ENCODE measurements at places on chromosomes 16 and 17.

DNA sequence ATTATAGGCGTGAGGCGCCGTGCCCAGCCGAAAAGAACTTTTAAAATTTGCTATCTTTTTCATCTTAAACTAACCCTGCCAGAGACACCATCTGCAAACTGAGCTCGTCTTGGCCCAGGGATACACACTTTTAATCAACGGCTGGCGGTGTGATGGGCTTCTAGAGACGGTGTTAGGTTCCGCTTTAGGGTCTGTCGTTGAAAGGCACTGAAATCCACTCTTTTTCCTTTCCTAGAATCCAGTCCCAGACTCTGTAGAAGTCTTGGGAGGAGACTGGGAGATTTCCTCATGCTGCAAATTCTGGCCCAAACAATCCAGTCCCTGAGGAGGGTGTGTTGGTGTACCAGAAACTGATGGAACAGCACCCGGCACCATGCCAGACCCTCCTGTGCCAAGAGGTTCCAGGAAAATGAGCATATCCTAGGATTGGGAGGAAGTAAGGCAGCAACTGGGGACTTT lies 52.0 kb upstream of the TEX2 start:
- DNase-seq, result no peak

DNA sequence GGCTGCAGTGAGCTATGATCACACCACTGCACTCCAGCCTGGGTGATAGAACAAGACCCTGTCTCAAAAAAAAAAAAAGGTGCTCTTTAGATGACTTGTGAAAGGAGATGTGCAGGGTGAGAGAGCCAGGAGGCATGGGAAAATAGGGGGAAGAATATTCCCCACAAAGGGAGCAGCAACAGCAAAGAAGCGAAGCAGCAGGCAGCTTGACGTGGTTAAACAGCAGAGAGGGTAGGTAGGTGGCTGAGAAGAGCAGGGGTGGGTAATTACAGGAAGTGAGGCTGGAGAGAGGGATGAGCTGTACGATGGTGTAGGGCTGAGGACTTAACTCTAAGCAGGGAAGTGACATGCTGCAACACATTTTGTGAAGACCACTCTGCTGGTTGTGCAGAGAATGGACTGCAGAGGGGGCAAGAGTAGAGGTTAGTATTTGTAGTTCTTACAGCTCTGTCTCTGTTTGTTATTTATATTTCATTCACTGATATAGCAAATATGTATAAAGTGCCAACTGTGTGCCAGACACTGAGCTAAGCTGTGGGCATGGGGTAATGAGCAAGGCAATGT lies 1.6 kb downstream of the HEATR3 start:
- peak; percentile 37 for DNase-seq

DNA sequence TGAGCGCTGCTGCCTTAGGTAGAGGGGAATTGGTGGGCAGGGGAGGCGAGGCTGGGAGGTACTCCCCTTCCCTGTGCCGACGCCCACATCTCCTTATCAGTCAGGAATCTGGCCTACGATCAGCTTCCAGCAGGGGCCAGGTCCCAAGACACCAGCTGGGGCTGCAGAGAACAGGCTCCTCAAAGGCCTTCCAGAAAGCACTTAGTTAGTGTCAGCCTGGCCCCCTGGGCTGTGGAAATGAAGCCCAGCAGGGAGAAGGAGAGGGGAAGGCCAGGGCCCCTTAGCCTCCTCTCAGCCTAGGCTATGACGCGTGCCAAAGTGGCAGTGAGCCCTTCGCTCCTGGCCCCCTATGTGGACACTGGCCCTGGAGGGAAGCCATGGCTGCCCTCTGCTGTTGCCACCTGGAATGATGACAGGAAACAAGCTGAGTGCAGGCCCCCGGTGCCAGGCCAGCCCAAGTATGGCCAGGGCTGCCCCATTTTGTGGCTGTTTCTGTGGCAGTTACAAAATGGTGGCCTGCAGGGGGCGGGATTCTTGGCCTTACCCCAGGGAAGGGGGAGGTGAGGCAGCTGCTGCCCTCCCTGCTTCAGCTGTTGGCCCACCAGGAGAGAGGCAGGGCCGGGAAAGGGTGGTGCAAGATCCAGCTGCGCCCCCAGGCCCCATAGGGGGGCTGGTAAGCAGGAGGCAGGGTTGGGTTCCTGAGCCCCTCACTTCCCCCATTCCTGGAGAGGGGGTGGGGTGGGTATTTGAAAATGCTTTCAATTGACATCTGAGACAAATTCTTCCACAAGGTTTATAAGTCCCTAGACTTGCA lies 11.3 kb downstream of the TBX4 start:
- peak; percentile 21 for DNase-seq

GRCh38 chr16:72092832-72093447 lies 480 bp downstream of the TXNL4B start:
- DNase-seq, result no peak

DNA sequence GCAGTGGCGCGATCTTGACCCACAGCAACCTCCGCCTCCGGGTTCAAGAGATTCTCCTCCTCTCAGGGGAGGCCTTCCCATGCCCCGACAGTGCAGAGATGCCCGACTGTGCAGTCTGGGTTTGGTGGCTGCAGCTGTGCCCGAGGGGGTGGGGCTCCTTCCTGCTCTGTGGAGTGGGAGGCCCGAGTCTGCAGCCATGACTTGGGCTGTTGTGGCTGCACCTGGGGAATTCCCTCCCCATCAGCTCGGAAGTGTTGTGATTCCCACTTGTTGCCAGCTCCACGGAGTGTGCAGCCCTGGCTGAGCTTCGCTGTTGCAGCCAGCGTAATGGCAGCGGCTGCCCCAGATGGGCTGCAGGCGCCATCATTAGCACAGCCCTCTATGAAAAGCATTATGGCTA lies 66.4 kb upstream of the SMIM36 start:
- DNase-seq, result peak; percentile 41

DNA sequence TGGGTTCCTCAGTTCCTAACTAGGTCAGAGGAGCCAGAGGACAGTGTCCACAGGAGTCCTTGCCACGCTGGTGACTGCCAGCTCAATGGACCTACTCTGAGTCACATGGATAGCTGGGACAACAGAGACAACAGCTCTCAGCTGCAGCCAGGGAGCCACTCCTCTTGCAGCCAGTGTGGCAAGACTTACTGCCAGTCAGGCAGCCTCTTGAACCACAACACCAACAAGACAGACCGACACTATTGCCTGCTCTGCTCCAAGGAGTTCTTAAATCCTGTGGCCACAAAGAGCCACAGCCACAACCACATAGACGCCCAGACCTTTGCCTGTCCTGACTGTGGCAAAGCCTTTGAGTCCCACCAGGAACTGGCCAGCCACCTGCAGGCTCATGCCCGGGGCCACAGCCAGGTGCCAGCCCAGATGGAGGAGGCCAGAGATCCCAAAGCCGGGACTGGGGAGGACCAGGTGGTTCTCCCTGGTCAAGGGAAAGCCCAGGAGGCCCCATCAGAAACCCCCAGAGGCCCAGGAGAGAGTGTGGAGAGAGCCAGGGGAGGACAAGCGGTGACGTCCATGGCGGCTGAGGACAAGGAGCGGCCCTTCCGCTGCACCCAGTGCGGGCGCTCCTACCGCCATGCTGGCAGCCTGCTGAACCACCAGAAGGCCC lies 6.7 kb downstream of the ZNF646 start:
- DNase-seq, result no peak

DNA sequence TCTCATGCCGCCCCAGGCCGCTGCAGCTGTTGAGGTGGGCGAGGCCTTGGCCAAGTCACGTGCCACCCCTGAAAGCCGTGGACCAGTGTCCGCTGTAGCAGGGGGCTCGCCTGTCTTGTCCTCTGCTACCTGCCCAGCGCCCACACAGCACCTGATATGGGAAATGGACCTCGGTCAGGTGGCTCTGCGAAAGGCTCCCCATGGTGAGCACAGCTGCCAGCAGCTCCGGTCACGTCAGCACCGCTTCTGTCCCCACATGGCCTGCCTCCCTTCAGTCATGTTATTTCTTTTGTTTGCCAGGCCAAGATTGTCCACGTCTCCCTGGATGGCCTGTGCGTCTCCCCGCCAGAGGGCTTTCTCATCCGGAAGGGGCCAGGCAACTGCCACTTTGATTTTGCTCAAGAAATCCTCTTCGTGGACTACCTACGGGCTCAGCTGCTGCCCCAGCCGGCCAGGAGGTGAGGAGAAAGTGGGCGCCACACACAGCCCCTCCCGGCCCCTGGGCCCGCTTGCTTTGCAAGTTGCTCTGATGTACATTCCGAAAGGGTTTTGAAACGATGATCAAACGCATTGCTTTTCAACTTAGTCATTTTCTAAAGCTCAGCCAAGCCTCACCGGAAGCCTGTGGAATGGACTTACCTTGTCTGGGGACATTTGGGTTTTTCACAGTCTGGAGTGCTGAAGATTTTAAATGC lies 219.8 kb downstream of the KATNIP start:
- DNase-seq, result no peak

- peak; percentile 62 for DNase-seq
Observed at GRCh38 chr17:78716814-78717393, 65.2 kb downstream of the CYTH1 start.

DNA sequence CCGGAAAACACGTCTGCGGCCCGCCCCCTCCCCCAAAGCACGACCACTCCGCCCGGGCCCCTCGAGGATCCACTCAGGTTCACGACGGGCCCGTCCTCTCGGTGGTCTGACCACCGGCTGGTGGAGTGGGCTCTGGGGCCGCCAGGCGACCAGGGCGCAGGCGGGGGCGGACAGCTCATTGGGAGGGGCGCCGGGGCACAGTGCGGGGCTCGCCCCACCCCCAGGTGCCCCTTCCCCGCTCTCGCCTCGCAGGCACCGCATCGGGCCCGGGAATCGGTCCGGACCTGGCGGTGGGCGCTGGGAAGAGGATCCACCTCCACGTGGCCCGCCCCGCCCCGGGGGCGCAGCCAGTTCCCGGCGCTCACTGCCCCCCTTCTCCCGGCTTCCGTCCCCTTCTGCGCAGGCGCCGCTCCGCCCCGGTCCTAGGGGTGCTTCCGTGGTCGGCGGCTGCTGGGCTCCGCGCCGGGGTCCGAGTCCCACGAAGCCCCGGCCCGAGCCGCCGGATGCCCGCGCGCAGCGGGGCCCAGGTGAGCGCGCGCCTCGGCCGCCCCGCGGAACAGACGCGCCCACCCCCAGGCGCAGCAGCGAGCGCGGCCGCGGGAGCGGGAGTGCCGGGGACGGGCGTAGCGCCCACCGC lies at the start of gene MPG:
Gene MPG (plus strand): TSS at position 419 of the 637 bp plus-strand sequence. CDS start 85 bp downstream, at position 504.
- DNase-seq, result peak; percentile 92

- no peak for DNase-seq
Observed at GRCh38 chr16:54326266-54326662, 39.7 kb upstream of the IRX3 start.

GRCh38 chr16:67419502-67419901 lies 3.2 kb upstream of the ZDHHC1 start:
- no peak for DNase-seq

GRCh38 chr17:57420734-57421717 lies 164.7 kb downstream of the MSI2 start:
- no peak for DNase-seq

GRCh38 chr17:2373179-2373578 lies 27.7 kb downstream of the MNT start:
- no peak for DNase-seq

DNA sequence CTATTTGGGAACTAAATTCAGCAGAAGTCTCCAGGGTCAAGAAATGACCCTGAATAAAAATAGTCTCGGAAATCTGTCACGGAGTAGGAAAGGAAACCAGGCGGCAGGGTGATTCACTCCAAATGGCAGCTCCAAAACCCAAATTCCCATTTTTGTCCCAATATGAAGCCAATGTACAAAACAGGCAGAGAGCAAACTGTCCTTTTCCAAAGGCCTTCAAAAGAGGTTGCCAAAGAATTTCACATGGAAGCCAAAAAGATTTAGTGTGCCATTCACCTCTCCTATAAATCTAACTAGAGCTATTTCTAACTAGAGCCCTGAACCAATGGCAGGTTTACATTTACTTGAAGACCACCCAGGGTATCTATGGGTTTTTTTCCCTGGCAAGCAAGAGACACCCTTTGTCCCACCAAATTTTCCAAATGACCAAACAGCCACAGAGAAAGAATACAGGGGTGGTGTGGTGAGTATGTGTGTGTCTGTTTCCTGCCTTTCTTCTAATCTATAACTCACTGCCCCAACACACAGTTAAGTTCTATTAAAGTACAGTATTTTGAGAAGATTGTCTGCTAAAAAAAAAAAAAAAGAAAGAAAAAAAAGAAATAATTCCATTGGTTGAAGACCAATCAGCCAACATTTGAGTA lies 6.8 kb downstream of the MYO1D start:
- DNase-seq, result no peak

GRCh38 chr17:74513987-74514631 lies 17.2 kb downstream of the CD300LB start:
- DNase-seq, result no peak

- DNase-seq, result peak; percentile 15
Observed at GRCh38 chr17:83171661-83172060, 92.3 kb downstream of the METRNL start.

DNA sequence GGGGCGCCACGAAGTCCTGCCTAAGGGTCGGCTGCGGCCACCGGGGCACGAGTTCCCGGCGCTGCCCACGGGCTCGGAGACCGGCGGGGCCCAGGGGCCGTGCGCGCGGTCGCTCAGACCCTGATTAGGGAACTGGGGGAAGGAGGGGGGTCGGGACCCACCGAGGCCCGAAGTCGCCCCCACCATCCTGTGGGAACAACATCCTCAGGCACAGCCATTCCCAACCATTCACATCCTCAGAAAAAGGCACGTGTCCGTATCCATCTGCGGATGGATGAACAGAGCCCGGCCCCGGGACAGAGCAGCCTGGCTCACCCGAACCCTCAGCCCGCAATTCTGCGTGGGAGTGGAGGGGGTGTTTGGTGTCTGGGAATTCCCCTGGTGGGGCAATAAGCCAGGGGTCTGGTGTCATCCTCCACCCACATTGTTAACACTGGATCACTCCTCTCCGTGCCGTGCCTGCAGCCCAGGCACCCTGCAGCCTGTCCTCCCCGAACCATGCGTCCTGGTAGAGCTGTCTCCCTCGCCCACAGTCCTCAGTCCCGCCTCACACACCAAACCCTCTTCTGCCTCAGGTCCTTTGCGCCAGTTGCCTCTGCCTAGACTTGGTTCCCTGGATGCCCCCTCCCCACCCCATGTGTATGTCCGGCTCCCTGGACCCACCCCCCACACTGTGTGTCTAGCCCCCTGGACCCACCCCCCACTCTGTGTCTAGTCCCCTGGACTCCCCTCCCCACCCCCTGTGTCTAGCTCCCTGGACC lies 789 bp upstream of the CCDC57 start:
- DNase-seq, result peak; percentile 82

DNA sequence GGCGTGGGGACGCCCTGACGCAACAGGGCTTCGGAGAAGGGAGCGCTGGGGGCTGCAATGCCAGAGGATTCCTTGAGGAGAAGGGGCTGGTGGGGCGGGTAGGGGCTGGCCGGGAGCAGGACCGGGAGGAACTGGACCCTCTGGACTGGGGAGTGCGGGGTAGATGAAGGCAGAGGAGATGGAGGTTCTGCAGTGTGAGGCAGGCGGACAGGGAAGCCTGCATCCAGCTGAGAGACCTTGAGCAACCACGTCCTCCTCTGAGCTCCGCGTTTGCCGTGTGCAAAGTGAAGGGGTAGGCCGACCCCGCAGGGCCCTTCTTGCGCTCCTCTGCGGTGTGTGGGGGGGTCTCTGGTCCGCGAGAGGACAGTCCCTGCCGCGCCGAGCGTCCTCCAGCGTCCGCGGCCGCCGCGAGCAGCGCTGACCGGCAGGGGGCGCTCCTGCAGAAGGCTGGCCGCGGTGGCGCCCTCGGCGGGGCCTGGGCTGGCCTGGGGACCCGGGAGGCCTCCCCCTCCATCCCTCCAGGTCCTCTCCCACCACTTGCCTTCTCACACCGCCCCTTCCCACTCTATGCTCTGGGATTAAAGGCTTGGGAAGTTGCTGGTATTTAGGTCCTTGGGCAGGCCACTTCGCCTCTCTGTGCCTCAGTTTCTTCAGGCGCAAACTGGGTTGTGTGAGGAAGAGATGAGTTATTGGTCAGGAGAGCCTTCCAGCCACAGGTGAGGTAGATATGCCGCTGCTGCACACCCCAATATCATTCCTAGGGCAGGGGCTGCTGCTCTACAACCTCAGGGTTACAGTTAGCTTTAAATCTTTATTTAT lies 9.6 kb upstream of the WNT9B start:
- DNase-seq, result peak; percentile 55

All from activated T-cell treated with anti-CD3 and anti-CD28 coated beads, Interleukin-2, amount 50 U/mL, for 24 hours (primary cell).